ENCODE measurements at places on chromosomes 2 and 18. TPM values are rescaled to one million over a fixed set of nuclear protein-coding genes. Genes with fewer than 3 reads are reported as not detected.

GRCh38 chr2:134421556-134422328, 167.9 kb downstream of the MGAT5 start:
- DNase-seq = no peak

The CELF4 gene
- 2.3 TPM for polyA plus RNA-seq

DNA sequence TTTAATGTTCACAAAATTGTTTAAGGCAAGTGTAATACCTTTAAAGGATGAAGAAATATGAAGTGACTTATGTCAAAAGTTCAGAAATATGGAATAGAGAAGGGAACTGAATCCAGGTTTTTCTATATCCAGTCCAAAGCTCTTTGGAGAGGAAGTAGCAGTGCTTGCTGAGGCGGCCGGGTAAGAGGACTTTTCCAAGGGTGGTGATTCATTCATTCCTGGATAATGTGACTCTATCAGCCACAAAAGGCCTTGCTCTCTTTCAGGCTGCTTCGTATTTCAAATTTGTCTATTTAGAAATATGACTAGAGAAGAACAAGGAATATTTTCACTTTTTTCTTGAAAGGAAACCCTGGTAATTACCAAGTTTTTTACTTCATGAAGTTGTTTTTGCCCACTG, 830.1 kb upstream of the ZEB2 start:
- DNase-seq = no peak

- DNase-seq = no peak
These were observed 257.9 kb downstream of the THSD7B start for GRCh38 chr2:137023205-137023604.

GRCh38 chr2:177894546-177894945, 178.0 kb downstream of the PDE11A start:
- no peak for DNase-seq

DNA sequence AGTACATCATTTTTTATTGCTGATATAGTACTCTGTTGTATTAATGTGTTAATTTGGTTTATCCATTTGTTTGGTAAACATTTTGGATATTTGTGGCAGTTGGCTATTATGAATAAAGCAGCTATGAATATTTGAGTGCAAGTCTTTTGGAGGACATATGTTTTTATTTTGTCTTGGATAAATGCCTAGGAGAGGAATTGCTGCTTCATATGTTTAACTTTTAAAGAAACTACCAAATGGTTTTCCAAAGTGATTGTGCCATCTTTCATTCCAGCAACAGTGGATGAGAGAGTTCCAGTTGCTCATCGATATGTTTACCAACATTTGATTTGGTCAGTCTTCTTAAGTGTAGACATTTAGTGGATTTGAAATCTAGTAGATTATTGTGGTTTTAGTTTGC, 51.8 kb downstream of the MERTK start:
- DNase-seq = no peak

GRCh38 chr2:232857158-232857563, 12.9 kb upstream of the SNORC start:
- no peak for DNase-seq

The LRP1B gene
- 0.90 TPM for polyA plus RNA-seq

The MPP4 gene
- 0.19 TPM for polyA plus RNA-seq

- DNase-seq = no peak
These were observed 82.8 kb downstream of the HRH4 start for GRCh38 chr18:24543086-24543794.

DNA sequence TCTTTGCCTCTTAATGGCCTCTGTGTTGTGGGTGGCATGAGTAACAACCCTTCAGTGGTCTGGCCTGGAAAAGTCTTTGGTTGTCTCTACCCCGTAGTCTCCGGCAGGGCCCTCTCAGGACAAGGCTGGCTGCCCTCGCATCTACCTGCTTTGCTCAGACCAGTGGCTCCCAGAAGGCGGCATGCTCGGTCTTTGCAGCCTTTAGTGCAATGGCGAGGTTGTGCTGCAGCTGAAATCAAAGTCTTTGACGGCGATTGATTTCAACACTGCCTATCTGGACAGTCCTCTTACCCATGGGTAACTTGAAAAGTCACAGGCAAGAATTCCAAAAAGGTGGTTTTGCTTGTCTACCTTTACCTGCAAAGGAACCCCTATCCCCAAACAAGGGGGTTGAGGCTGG, 95.9 kb downstream of the ALPK2 start:
- no peak for DNase-seq

DNA sequence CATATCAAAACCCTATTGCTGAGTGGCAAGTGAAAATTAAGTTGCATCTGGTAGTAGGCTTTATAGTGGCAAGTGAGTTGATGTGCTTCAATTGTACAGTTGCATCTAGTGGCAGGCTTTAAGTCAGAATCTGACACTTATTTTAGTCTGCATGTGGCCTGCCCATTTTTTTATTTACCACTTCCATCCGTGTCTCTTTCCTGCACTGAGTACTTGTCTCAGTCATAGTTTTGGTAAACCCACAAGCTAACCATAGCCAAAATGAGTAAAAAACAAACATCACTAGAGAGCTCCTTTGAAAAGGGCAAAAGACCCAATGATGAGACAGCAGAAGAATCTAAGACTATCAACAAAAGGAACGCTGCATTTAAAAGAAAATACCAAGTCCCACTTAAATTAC, 96.0 kb upstream of the CRACDL start:
- DNase-seq = no peak

The SCYGR3 gene
- polyA plus RNA-seq = not detected

The CNDP1 gene
- 0.75 TPM for polyA plus RNA-seq

The VWA3B gene
- polyA plus RNA-seq = 0.40 TPM

- DNase-seq = no peak
These were observed 43.7 kb downstream of the MEX3C start for GRCh38 chr18:51153659-51154371.

DNA sequence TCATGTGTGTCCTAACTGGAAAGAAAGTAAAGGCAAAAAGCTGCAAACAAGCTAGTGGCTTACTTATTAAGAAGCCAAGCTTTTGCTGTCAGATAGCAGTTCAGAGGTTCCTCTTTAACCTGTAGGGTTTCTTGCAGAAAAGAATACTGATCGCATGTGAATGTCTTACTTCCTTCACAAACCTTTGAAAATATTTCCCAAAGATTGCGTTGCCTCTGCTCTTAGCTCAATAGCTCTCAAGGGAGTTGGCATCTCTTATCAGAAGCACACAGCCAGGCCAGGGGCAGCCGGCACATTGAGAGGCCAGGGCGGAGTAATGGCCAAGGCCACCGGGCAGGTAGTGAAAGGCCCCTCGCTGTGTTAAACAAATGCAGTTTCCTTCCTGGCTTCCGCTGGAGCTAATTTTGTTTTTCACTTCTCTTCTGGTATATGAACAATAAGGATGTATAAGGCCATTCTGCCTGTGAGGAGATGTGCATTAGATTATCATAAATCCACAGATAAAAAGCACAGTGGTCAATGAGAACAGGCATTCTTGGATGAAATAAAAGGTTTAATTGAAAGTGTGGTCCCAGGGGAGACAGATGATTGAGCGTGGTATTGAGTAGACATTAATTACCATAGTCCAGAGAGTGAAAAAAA, 542.4 kb upstream of the NRP2 start:
- DNase-seq = no peak

The FECH gene
- polyA plus RNA-seq = 41.1 TPM

The SKOR2 gene
- polyA plus RNA-seq = not detected

GRCh38 chr2:235377176-235377575, 116.7 kb upstream of the AGAP1 start:
- no peak for DNase-seq

- DNase-seq = no peak
These were observed 80.1 kb downstream of the FHOD3 start for GRCh38 chr18:36377626-36378025.
